ENCODE measurements at places on chromosomes 12 and 14. TPM values are rescaled to one million over a fixed set of nuclear protein-coding genes. Genes with fewer than 3 reads are reported as not detected.

GRCh38 chr12:15273896-15274295, 48.4 kb upstream of the PTPRO start:
- peaks cover 10% of the 10 kb centered on the region for H3K27me3 ChIP-seq
- no peaks in the 10 kb centered on the region for H3K36me3 ChIP-seq
- no peak for DNase-seq
- H3K4me1 ChIP-seq, result peaks cover 2% of the 10 kb centered on the region

IL23A gene
- 8.0 TPM for total RNA-seq

GRCh38 chr14:56322531-56322930, 204.3 kb downstream of the PELI2 start:
- H3K4me1 ChIP-seq, result no peaks in the 10 kb centered on the region
- DNase-seq, result no peak
- H3K4me3 ChIP-seq, result no peak overlapping the region
- H3K27ac ChIP-seq, result no peak overlapping the region
- H3K36me3 ChIP-seq, result no peaks in the 10 kb centered on the region

KRT6B gene
- total RNA-seq, result not detected

DNA sequence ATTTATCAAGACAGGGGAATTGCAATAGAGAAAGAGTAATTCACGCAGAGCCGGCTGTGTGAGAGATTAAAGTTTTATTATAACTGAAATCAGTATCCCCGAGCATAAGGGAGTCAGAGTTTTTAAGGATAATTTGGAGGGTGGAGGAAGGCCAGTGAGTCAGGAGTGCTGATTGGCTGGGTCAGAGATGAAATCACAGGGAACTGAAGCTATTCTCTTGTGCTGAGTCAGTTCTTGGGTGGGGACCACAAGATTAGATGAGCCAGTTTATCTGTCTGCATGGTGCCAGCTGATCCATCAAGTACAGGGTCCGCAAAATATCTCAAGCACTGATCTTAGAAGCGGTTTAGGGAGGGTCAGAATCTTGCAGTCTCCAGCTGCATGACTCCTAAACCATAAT, 96.6 kb downstream of the CCDC60 start:
- DNase-seq, result no peak
- H3K36me3 ChIP-seq, result no peaks in the 10 kb centered on the region
- no peak overlapping the region for H3K27ac ChIP-seq
- H3K27me3 ChIP-seq, result no peaks in the 10 kb centered on the region
- H3K4me1 ChIP-seq, result no peaks in the 10 kb centered on the region
- H3K4me3 ChIP-seq, result no peak overlapping the region

DNA sequence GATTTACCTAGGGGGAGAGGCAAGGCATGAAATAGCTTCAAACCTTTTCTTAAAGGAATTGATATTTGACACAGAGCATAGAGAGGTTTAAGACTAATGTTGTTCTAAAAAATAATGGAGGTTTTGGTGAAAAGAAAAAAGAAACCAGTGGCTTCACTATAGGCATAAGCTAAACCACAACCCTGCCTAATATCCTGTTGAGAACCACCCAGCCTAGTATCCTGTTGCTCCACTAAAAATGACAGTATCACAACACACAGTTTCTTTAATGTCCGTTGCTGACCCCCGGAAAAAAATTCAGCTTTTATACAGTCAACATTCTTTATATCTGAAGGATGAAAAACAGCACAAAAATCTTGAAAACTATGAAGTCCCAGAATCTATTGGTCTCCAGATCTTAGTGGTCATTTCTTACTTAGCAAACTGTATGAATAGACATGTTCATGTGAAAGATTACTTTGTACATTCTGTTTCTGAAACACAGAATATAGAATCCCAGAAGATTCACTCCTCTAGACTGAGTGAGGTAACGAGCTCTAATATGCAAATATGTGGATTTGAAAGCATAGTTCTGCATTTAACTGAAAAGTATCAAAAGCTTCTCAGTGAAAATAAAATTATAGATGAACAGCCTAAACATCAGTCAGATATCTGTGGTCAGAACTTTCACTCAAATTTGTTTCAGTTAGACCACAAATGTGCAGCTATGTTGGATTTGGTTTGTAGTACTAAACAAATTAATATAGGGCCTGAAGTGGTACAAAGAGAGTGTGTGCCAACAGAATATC, 40.5 kb downstream of the GALC start:
- peak; percentile 20 for DNase-seq
- H3K27me3 ChIP-seq, result no peaks in the 10 kb centered on the region
- H3K27ac ChIP-seq, result peak overlapping the region; percentile 90
- H3K4me3 ChIP-seq, result peak overlapping the region; percentile 66
- peaks cover 46% of the 10 kb centered on the region for H3K4me1 ChIP-seq
- H3K36me3 ChIP-seq, result peaks cover 47% of the 10 kb centered on the region

Measured in activated CD4-positive, alpha-beta T cell treated with anti-CD3 and anti-CD28 coated beads, Interleukin-2, amount 10 ng/mL, durations not matched to agents 7 days and 5 days (primary cell).